Globus pallidus (tissue), 1 donor: ENCODE measurements at places on chromosomes 6 and 20.

GRCh38 chr6:155121699-155122098 is 126.6 kb downstream of the TIAM2 start:
- DNase-seq: no peak

GRCh38 chr6:17381424-17382147 is 11.8 kb upstream of the CAP2 start:
- no peak for DNase-seq

- DNase-seq: no peak
Measured at GRCh38 chr20:34403908-34404307, 40.8 kb downstream of the ITCH start.

DNA sequence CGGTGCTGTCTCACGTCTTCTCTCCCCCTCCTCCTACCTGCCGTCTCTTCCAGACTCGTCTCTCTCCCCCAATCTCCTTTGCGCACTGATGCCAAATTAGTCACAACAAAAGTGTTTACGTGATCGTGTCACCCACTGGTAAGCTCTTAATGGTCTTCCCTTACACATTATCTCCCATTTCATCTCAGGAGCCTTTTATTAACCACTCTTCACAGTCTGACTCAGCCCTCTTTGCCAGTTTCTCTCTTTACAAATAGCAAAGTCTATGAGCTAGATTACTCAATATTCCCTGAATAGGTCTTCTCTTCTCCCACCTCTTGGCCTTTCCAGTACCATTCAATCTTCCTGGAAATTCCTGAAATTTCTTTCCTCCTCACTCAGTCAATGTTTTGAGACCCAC is 247.0 kb downstream of the ESR1 start:
- no peak for DNase-seq

DNA sequence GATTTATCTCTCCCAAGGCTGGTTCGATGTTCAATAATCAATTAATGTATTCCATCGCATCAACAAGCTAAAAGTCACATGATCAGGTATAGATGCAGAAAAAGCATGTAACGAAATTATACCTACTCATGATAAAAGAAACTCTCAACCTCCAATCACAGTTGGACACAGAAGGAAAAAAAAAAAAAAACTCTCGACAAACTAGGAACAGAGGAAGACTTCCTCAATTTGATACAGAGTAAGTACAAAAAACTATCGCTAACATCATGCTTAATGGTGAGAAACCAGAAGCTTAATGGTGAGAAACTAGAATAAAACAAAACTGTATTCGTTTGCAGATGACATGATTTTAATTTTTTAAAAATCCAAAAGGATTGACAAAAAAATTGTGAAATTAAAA is 62.0 kb upstream of the SMIM29 start:
- no peak for DNase-seq

DNA sequence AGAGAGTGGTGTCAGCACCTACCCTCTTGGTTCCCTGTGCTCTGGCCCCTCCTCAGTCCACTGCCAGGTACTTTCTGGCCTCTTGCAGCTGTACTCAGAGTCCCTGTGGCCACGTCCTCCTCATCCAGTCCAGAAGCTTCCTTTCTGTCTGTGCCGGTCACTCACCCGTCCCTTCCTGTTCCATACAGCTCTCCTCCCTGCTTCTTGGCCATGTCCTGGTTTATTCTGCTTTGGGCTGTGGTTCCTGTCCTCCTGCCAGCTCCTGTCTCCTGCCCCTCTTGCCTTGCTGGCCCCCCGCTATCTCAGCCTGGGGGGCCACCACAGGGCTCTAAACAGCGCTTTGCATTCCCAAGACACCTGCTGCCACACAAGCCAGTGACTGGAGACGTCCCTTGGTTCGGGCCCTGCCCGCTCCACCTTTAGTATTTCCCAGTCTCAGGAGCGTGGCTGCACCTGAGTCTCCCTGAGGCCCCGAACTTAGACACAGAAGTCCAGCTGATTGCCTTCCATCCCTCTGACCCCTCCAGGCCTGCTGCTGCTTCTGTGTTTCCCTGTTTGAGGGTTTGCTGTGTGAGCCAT is 15.5 kb upstream of the RBM38 start:
- no peak for DNase-seq

DNA sequence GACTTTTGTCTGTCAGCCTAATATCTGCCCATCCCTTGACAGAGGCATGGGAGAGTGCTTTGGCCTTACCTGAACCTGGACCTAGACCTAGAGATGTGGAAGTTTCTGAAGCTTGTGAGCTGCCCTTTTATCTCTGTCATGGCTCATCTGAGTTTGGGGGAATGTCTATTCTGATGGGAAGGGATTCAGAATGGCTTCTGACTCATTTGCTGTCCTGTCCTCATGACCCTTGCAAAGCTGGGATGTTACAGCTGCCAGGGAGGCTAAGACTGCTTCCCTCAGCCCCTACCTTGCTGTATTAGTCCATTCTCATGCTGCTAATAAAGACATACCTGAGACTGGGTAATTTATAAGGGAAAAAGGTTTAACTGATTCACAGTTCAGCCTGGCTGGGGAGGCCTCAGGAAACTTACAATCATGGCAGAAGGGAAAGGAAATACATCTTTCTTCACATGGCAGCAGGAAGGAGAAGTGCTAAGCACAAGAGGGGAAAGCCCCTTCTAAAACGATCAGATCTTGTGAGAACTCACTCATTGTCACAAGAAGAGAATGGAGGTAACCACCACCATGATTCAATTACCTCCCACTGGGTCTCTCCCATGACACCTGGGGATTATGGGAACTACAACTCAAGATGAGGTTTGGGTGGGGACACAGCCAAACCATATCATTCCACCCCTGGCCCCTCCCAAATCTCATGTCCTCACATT is 252.2 kb downstream of the ERMARD start:
- DNase-seq: no peak
